ENCODE measurements at places on chromosomes 5 and 9. TPM values are rescaled to one million over a fixed set of nuclear protein-coding genes. Genes with fewer than 3 reads are reported as not detected.

The DAB2IP gene
- 10.3 TPM for total RNA-seq

The LCN1 gene
- total RNA-seq, result not detected

The MTRR gene
- total RNA-seq, result 27.7 TPM

The ADAMTS12 gene
- total RNA-seq, result under 0.01 TPM

The SPATA31D3 gene
- total RNA-seq, result not detected

The CCNJL gene
- 4.1 TPM for total RNA-seq

The UBE2QL1 gene
- total RNA-seq, result not detected

The ADCY2 gene
- total RNA-seq, result 0.07 TPM

The TBC1D2 gene
- 60.1 TPM for total RNA-seq
